ENCODE measurements at places on chromosomes 16 and 17.

- no peak for DNase-seq
Observed at GRCh38 chr17:63531022-63531965, 8.1 kb downstream of the KCNH6 start.

DNA sequence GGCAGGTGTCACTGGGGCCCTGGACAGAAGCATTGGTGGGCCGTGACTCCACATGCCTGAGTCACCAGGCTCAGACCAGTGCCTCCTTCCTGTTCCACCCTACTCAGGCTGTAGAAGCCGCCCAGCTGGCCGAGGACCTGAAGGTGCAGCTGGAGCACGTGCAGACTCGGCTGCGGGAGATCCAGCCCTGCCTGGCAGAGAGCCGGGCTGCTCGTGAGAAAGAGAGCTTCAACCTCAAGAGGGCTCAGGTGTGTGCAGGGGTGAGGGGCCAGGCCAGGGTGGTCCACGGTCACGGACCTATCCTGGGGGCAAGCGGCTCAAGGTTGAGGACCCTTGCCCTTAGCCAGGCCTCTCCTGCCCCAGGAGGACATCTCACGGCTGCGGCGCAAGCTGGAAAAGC is 9.6 kb downstream of the RNF40 start:
- DNase-seq, result no peak

GRCh38 chr17:78804777-78805176 is 22.7 kb upstream of the CYTH1 start:
- no peak for DNase-seq

- DNase-seq, result no peak
Observed at GRCh38 chr16:58591083-58591482, 38.5 kb downstream of the CNOT1 start.

DNA sequence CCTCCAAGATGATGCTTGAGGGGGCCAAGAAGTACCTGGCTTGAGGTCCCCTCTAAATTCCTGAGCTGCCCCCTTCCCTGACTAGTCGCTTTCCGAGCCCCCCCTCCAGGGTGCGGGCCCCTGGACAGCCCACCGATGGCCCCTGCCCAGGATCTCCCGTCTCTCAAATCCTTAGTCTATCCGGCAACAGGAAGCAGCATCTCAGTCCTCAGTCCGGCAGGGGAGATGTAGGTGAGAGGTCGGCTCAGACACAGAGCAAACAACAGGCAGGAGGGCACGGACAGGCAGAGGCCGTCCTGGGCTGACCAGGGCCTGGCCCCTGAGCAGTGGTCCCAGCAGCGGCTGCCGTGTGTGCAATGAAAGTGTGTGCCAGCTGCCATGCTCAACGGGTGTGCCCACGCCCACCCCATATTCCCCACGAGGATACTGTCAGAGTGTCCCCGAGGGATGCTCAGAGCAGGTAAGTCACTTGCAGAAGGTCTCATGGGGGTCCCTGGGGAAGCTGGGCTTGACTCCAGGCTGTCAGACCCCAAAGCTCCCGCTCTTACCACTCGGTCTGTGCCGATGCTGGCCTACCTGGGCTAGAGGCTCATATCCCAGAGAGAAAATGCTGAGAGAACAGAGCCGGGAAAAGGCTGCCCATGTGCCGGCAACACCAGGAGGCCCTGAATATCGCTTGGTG is 7.2 kb downstream of the SLC43A2 start:
- no peak for DNase-seq

DNA sequence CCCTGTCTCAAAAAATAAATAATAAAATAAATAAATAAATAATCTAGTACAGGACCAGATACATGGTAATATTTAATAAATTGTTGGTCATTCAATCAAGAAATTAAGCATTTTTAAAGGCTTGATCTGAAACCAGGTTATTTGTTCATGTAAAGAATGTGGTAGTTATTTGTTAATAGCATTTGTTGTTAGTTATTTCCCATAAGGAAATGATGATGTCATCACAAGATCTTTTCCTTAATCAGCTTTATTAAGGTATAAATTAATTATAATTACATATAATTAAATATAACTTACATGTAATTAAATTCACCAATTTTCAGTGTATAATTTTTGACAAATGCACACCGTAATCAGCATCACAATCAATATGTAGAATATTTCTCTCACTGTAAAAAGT is 19.5 kb upstream of the DHX40 start:
- no peak for DNase-seq

DNA sequence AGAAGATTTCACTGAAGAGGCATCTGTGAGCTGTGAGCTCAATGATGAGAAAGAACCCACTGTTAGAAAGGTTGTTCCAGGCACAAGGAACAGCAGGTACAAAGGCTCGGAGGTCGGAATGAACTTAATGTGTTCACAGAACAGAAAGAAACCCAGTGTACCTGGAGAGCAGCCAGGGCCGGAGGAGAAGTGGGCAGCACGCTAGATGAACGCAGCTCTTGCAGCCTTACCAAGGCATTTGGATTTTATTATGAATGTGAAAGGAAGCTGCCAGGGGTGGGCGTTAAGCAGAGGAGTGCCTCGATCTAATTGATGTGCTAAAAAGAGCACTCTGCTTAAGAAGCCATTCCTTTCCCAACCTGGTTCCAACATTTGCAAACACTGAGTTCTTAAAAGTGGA is 19.0 kb downstream of the EEF2K start:
- no peak for DNase-seq

GRCh38 chr16:25063102-25063501 is 47.9 kb upstream of the ARHGAP17 start:
- no peak for DNase-seq
